ENCODE measurements at places on chromosomes 2 and 18.

GRCh38 chr2:45833301-45833967 is 182.0 kb downstream of the PRKCE start:
- no peak for DNase-seq

- DNase-seq = no peak
Measured at GRCh38 chr2:48851161-48851560, 95.6 kb upstream of the LHCGR start.

DNA sequence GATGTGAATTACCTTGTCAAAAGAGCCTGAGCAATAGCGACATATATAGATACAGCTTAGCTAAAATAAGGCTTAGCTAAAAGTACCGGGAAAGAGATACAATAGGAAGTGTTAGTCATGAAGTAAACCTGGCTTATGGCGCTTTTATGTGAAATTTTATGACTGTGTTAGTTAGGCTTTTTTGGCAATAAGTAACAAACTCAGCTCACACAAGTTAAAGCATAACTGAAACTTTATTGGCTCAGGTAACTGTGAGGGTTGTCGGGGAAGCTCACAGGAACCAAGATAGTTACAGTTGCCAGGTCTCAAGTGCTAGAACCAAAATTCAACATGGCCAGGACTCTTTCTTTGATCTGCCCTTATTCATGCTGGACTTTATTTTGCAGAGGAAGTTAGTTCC is 925.0 kb upstream of the GYPC start:
- DNase-seq = no peak

DNA sequence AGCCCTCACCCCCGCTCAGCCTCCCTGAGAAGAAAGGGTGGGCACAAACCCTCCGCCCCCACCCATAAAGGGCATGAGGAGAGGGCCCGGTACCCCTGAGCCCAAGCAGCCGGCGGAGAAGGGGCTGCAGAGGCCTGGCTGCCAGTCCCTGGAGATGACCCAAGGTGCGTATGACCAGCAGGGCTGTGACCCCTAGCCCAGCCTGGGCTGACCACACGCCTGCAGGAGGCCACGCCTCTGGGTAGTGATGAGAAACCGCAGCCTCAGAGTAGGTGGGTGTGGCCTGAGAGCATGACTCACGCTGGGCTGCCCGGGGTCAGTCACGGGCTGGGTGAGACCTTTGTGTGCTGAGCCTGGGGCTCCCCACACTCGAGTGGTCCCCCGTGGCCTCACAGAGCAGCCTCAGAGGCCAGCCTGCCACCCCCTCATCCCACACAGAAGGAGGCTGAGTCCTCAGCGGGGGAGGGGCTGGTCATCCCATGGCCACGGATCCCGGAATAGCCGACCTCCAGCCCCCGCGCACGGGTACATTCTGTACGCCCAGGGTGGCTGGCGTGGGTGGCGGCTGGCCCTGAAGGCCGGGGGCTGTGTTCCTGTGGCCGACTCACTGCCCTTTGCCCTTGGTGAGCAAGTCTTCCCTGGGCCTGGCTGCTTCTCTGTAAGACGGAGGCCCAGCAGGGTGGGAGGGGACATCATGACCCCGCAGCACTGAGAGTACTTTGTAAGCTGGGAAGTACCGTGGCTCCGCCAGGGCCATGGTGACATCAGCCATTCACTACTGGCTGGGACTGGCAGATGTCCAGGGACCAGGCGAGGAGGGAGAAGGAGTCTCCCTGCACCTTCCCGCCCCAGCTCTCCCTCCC is 110.8 kb upstream of the OTOS start:
- no peak for DNase-seq

DNA sequence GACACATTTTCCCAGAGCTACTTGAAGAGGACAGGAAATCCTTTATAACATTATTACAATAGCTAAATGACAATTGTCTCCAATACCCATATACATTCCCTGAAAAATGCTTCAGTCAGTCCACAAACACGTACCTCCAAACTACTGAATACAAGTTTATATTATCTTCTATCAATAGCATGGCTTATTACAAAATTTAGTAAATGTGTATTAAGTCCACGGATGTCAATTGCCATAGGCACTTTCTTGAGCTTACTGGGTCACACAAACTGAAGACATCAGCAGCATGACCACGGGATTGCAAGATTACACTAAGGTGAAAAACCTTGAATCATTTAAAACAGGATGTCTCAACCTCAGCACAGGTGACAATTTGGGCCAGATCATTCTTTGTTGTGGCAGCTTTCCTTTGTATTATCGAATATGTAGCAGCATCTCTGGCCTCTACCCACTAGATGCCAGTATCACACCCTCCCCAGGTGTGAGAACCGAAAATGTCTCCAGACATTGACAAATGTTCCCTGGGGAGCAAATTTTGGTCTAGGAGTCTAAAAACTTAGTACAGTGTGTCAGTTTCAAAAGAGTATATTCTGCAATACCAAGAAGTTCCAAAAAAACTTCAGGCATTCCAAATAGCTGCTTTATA is 1.4 kb downstream of the MBD2 start:
- DNase-seq = no peak

Data from cerebellar nuclear complex (tissue), 1 donor.